ENCODE measurements at places on chromosomes 5 and 9. TPM values are rescaled to one million over a fixed set of nuclear protein-coding genes. Genes with fewer than 3 reads are reported as not detected.

DNA sequence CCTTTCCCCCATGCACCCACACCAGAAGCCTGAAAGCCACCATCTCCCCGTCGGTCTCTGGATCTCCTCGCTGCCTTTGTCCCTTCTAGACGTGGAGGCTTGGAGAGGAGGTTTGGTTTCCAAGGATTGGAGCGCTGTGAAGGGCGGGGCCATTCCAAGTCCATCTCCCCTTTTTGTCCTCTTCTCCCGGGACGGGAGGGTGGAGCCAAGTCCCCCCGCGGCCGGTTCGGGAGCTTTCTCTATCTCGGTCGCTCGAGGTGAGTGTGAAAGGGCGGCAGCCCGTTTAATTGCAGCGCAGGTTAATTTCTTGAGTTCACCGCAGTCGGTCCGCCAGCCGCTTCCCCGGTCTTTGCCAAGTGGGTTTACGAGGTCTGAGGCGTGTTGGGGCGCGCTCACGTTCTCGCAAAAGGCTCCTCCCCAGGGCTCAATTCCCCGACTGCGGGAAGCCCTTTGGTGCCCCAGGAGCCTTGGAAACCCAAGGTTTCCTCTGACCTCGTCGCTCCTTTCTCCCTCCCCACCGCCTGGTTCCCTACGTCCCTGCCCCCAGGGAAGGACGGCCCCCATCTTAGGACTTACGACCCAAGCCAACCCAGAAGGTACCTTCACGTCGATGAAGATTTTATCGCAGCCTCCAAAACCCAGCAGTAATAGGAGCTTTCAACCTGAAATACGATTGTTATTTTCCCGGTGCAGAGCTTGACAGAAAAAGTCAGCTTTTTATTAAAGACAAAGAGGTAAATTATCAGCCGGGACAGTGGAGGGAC lies 2.8 kb upstream of the ZNF462 start:
- peak overlapping the region; percentile 43 for H3K4me3 ChIP-seq
- DNase-seq: no peak
- peaks cover 36% of the 10 kb centered on the region for H3K4me1 ChIP-seq

DNA sequence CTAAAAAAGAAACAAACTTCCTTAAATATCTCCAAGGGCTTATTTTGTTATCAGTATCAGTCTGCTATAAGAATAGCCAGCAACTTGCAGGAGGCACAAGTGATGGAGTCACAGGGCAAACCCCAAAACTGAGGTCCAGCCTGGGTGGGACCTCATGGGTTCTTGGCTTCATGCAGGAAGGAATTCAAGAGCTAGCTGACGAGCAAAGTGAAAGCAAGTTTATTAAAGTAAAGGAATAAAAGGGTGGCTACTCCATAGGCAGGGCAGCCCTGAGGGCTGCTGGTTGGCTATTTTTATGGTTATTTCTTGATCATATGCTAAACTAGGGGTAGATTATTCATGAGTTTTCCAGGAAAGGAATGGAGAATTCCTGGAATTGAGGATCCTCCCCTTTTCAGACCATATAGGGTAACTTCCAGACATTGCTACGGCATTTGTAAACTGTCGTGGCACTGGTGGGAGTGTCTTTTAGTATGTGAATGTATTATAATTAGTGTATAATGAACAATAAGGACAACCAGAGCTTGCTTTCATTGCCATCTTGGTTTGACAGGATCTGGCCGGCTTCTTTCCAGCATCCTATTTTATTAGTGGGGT lies 231.9 kb downstream of the ADAMTSL1 start:
- no peak overlapping the region for H3K27ac ChIP-seq
- no peak for DNase-seq
- H3K4me3 ChIP-seq: no peak overlapping the region
- peaks cover 4% of the 10 kb centered on the region for H3K27me3 ChIP-seq
- H3K36me3 ChIP-seq: no peaks in the 10 kb centered on the region
- no peaks in the 10 kb centered on the region for H3K4me1 ChIP-seq

DNA sequence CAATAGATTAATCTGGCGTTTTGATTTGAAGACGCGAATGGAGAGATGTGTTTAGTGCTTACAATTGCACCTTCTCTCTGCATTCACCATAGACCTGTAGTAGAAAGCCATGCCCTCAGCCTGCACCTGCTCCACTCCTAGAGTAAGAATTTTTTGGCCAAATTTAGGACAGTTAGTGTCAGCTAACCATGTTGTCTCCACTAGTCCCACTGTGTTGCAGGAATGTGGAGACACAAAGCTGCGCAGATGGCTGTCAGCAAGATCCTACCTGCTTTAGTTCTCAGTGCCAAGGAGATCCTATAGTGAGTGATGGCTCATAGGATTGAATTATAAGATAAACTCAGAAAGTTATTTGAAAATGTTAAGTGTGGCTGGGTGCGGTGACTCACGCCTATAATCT lies 35.1 kb upstream of the ABCA1 start:
- H3K27me3 ChIP-seq: no peaks in the 10 kb centered on the region
- H3K36me3 ChIP-seq: no peaks in the 10 kb centered on the region
- no peak overlapping the region for H3K4me3 ChIP-seq

TAF1L gene
- not detected for total RNA-seq

NPM1 gene
- total RNA-seq: 3,156 TPM

DNA sequence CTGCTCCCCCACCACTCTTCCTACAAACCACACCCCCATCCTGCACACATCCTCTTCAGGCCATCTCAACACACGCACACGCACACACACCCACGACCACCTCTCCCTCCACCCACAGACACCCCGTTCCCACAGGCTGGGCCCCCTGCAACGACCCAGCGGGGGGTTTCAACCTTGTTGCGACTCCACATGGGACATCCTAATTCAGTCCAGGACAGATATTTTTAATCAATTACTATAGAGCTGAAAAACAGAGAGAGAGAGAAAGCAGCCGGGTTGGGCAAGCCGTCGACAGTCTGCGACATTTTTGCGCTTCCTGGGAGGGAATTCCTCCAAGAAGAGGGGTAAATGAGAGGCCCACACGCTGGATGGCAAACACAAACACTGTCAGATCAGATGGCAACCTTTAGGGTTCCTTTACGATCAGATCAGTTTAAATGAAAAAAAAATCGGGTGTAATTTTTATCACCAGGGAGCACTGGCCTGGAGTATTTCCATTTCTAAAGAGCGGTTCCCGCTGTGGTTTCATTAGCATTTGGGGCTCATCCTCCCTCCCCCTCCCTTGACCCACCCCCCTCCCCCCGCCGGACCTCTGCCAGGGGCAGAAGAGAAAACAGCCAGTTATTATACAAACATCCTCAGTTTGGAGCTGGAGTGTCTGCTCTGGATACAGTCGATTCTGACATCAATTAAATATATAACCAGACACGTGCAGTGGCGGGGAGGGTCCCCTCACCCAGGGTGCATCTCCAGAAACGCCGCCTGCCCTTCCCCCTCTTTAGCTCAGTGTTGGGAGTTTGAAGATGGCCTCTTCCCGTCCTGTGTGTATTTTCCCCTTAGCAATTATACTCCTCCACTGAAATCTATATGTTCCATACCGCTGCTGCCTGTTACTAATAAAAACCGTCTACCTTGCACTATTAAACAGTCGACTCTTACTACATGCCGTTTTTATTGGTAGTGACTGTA lies 2.3 kb upstream of the IRX2 start:
- peaks cover 4% of the 10 kb centered on the region for H3K36me3 ChIP-seq
- H3K27me3 ChIP-seq: peaks cover 55% of the 10 kb centered on the region
- peaks cover 22% of the 10 kb centered on the region for H3K4me1 ChIP-seq
- no peak for DNase-seq
- H3K27ac ChIP-seq: no peak overlapping the region
- no peak overlapping the region for H3K4me3 ChIP-seq

SMIM33 gene
- 0.50 TPM for total RNA-seq

- H3K4me3 ChIP-seq: no peak overlapping the region
- no peak for DNase-seq
- no peak overlapping the region for H3K27ac ChIP-seq
- H3K36me3 ChIP-seq: no peaks in the 10 kb centered on the region
- peaks cover 17% of the 10 kb centered on the region for H3K27me3 ChIP-seq
Measured at GRCh38 chr5:137491121-137491520, 8.0 kb downstream of the SPOCK1 start.

DNA sequence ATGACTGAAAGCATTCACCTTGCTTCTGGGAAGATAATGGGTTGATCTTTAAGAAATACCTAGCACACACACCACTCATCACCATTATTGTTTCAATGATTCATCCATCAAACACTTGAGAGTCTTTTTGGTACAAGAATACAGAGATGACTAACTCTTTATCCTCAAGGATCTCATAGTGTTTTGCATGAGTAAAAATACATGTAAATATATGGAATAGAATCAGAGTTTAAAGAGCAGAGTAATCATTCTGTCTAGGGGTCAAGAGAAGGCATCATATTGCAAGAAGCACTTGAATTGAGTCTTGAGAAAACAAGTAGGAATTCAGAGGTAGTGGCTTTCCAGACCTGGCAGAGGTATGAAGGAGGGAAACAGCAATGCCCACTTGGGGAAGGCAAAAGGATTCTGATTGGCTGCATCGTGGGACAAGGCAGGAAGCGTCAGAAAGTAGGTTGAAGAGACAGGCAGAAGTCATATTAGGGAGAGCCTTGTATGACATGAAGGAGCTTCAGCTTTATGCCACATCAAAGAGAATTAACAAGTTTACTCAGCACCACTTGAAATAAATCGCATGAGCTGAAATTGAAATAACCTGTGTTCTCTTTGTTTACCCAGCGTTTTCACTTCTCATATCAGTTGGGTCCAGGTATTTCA lies 542.5 kb downstream of the TLE1 start:
- no peaks in the 10 kb centered on the region for H3K4me1 ChIP-seq
- H3K36me3 ChIP-seq: no peaks in the 10 kb centered on the region
- no peak for DNase-seq

DNA sequence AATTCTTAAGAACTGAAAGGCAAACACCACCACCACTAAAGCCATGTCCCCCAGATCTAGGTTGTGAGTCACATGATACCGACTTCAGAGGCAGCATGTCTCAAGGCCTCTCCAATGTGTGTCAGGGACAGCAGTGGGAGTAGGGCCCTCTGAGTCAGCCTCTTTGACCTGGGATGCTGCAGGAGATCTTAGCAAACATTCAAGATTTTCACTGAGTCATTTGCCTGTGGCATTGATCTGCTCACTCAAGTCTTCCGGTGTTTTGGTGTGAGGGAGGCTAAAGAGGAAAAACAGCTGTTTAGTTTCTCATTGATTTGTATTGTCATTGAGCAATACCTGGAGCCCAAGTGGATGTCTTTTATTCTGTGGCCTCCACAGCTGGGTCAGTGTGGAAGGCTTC lies 36.1 kb downstream of the TMC1 start:
- H3K27ac ChIP-seq: peak overlapping the region; percentile 6
- H3K4me1 ChIP-seq: peaks cover 11% of the 10 kb centered on the region
- H3K27me3 ChIP-seq: no peaks in the 10 kb centered on the region
- H3K4me3 ChIP-seq: no peak overlapping the region
- H3K36me3 ChIP-seq: no peaks in the 10 kb centered on the region

GRCh38 chr5:68419637-68420452 lies 204.3 kb downstream of the PIK3R1 start:
- H3K36me3 ChIP-seq: no peaks in the 10 kb centered on the region
- H3K27ac ChIP-seq: no peak overlapping the region
- H3K4me1 ChIP-seq: peaks cover 36% of the 10 kb centered on the region
- no peak overlapping the region for H3K4me3 ChIP-seq
- no peak for DNase-seq

Measured in activated CD4-positive, alpha-beta T cell treated with anti-CD3 and anti-CD28 coated beads for 36 hours (primary cell).